Effector memory CD8-positive, alpha-beta T cell (primary cell): ENCODE measurements at places on chromosomes 16 and 17.

DNA sequence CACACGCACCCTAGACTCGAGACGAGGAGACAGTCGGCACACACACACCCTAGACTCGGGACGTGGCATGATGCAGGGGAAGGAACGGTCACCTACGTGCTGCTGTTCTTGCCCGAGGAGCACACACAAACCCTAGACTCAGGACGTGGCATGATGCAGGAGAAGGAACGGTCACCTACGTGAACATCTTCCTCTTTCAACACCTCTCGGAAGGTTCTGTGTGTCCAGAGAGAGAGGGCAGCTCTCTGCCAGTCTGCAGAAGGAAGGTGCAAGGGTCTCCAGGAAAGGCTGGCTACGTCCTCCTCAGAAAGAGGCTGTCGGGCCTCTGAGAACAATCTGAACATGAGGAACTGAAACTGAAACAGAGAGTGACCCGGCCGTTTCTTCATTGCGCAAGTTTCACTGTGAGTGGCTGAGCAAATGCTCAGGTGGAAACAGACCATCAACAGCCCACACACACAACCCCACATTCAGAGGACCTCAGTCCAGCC lies 43.4 kb downstream of the ZNF276 start:
- peak overlapping the region; percentile 91 for H3K27ac ChIP-seq
- DNase-seq, result peak; percentile 36
- peaks cover 23% of the 10 kb centered on the region for H3K36me3 ChIP-seq

- H3K27me3 ChIP-seq, result no peaks in the 10 kb centered on the region
- H3K36me3 ChIP-seq, result no peaks in the 10 kb centered on the region
- H3K4me1 ChIP-seq, result no peaks in the 10 kb centered on the region
- no peak for DNase-seq
- no peak overlapping the region for H3K27ac ChIP-seq
These were observed 332.0 kb downstream of the CBLN1 start for GRCh38 chr16:48949636-48950035.

DNA sequence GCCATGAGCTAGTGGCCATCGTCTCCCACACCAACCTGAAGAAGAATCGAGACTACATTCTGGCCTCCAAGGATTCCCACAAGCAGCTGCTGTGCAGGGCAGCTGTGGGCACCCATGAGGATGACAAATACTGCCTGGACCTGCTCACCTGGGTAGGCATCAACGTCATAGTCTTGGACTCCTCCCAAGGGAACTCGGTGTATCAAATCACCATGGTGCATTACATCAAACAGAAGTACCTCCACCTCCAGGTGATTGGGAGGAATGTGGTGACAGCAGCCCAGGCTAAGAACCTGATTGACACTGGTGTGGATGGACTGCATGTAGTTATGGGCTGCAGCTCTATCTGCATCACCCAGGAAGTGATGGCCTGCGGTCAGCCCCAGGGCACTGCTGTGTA lies 70.2 kb downstream of the GRIN2A start:
- no peaks in the 10 kb centered on the region for H3K36me3 ChIP-seq
- no peak for DNase-seq
- H3K27me3 ChIP-seq, result no peaks in the 10 kb centered on the region
- H3K4me1 ChIP-seq, result no peaks in the 10 kb centered on the region
- no peak overlapping the region for H3K27ac ChIP-seq

DNA sequence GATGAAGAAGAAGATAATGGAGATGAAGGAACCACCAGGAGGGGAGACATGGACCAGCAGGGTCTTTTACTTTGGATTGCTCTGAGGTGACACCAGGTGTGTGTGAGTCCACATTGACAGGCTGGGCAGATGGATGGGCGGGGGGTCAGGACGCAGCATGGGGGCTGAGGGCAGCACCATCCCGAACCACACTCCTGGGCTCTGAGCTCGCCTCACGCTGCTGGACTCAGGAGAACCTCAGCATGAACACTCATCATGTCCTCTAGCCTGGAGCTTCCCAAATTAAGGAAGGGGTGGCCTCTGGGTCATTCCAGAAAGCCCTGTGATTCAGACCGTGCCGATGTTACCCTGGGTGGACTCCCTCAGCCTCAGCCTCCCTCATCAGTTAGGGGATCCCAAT lies 50.4 kb upstream of the MAP3K14 start:
- peaks cover 38% of the 10 kb centered on the region for H3K27me3 ChIP-seq
- H3K27ac ChIP-seq, result no peak overlapping the region
- peaks cover 3% of the 10 kb centered on the region for H3K4me1 ChIP-seq

GRCh38 chr17:65694601-65695000 lies 133.2 kb upstream of the AXIN2 start:
- H3K36me3 ChIP-seq, result no peaks in the 10 kb centered on the region
- H3K27me3 ChIP-seq, result peaks cover 26% of the 10 kb centered on the region
- H3K4me1 ChIP-seq, result no peaks in the 10 kb centered on the region

DNA sequence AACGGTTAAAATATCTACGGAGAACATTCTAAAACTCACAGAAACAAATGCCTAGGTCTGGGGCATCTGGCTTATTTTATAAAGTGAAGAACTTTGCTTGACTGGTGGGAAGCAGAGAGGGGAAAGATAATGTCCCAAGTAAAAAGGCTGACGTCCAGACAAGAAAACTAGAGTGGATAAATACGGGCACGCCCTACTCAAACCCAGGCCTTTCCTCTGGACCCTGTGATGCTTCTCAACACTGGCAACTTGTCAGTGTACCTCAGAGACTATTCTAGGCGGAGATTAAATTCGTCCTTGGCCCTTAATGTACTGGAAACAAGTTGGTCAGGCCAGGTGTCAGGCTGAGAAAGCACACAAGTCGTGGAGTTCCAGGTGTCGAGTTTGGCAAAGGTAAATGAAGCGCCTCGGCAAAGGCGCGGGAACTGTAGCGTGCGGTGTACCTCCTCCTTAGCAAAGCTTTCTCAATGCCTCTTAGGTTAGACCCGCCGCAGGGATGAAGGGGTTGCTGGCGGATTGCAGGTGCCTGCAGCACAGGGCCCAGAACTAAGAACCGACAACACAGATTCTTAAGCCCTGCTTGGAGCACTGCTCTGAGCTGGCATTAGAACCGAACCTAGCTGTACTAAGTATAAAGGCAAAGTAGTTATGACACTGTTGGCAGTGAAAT lies 668 bp upstream of the UNK start:
- H3K36me3 ChIP-seq, result peaks cover 41% of the 10 kb centered on the region
- peak overlapping the region; percentile 100 for H3K27ac ChIP-seq
- peaks cover 30% of the 10 kb centered on the region for H3K4me1 ChIP-seq
- H3K27me3 ChIP-seq, result no peaks in the 10 kb centered on the region
- H3K4me3 ChIP-seq, result peak overlapping the region; percentile 89

DNA sequence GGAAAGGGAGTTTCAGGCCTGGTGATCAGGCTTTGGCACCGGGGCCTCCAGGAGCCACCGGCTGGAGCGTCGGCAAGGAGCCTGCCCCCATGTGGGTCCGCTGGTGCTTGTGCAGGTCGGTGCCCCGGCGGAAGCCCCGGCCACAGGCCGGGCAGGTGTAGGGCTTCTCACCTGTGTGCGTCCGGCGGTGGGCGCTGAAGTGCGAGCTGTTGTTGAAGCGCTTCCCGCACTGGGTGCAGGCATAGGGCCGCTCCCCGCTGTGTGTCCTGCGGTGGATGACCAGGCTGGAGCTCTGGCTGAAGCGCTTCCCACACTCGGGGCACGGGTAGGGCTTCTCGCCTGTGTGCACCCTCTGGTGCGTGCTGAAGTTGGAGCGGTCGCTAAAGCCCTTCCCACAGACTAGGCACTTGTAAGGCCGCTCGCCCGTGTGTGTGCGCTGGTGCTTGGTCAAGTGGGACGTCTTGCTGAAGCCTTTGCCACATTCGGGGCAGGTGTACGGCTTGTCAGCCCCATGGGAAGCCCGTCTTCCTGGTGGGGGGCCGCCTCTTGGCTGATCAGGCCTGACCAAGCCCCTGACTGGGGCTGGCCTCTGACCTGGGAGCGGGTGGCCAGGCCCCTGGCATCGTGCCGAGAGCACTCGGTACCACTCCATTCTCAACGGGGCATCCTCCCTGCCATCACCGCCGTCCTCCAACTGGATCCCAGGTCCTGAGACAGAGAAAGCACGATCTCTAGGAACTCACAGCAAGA lies 14.4 kb downstream of the ZNF500 start:
- DNase-seq, result no peak
- H3K4me1 ChIP-seq, result peaks cover 6% of the 10 kb centered on the region
- no peak overlapping the region for H3K27ac ChIP-seq
- H3K36me3 ChIP-seq, result peaks cover 45% of the 10 kb centered on the region
